ENCODE measurements at places on chromosomes 4 and X.

GRCh38 chr4:138588501-138588900 lies 346.4 kb upstream of the SLC7A11 start:
- DNase-seq = no peak

DNA sequence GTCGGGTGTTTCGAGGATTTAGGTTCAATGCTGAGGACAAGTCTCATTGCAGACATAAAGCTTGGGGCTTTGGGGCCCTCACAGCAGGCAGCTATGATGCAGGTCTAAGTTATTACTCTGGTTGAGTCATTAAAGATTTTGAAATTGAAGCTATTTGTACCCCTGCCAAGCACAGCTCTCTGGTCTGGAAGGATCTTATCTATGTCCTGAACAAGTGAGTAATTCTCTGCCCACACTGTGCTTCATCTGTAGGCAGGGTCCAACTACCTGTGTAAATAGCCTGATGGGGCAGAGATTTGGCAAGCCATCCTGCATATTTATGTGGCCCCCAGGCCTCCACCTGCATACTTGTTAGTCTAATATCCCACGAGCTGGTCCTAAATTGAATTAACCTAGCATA lies 41.4 kb upstream of the MAGEA4 start:
- no peak for DNase-seq

DNA sequence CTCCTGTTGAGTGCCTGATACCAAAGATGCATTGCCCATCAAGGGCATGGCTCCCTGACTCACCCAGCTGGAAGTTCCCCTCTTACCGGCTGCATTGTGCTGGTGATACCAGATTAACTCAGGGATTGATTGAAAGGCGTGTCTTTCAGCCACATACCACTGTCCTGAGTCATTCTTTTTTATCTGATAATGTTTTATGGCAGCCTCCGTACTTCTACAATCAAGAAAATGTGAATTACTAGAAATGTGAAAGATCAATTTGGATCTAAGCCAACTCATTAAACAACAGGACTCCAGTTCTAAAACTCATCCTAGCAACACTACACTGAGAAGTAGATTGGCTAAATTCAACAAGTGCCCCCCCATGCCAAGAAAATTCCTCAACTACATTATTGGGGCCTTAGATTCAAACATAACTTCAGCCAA lies 40.0 kb downstream of the TXK start:
- no peak for DNase-seq

GRCh38 chr4:159283696-159284095 lies 180.8 kb downstream of the RAPGEF2 start:
- no peak for DNase-seq

- DNase-seq = no peak
Observed at GRCh38 chrX:46305431-46305830, 239.8 kb downstream of the ZNF674 start.

All from activated CD4-positive, alpha-beta T cell treated with anti-CD3 and anti-CD28 coated beads for 4 hours (primary cell).